NCI-H2029 (cell line): ENCODE measurements at places on chromosomes 5 and 9.

GRCh38 chr9:13942695-13943094, 371.2 kb downstream of the NFIB start:
- DNase-seq, result no peak

DNA sequence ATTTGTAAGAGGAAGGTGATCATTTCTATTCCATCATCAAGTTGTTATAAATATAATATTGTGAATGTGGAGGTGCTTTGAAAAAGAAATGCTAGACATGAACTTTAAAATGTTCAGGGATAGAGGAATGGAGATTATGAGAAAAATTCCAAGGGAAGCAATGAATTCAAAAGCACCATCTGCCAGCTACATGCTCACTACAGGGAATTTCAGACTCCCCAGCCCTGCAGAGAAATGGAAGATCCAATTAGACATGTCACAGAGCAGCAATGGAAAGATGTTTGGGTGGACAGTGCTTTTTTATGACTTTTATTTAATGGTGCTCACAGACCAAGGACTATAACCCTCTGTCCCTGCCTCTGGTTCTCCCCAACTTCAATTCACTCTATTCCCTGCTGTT, 209.7 kb downstream of the ESM1 start:
- DNase-seq, result no peak

DNA sequence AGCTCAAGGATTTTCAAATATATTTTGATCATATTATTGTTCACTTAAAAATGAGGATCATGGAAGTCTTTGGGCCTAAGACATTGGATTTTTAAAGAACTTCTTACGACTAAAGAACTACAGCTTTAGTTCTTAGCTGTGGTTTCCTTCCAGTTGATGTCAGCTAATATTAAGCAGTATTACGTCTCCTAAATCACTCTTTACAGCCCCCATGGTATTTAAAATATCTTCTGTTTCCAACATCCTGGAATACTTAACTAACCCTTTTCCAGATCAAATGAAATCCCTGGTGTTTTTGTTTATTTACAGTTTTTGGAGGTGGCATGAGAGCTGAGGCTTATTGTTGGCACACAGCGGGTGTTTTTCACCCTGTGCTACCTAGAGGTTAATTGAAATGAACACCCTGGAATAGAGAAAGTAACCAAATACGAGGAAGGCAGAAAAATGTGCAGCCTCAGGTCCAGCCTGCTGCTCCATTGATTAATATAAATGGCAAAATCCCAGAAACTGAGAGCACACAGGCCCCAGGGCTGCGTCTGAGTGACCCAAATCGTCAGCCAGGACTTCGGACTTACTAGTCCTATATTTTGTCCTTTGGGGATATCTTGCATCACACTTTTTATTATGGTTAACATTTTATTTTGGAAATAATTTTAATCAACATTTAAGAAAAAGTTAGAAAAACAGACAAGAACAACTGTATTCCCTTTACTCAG, 52.3 kb upstream of the ICE1 start:
- no peak for DNase-seq

DNA sequence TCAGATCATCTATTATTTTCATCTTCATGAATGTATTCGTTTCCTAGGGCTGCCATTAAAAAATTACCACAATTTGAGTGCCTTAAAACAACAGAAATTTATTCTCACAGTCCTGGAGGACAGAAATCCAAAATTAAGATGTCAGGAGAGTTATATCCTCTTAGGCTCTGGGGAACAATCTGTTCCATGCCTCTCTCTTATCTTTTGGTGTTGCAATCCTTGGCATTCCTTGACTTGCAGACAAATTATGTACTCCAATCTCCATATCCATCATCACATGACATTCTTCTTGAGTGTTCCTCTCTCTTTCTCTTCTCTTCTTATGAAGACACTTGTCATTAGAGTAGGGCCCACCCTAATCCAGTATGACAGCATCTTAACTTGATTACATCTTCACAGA, 339.4 kb downstream of the EFNA5 start:
- DNase-seq, result no peak

- DNase-seq, result no peak
These were observed 344.9 kb downstream of the ARL15 start for GRCh38 chr5:53965459-53965858.
